ENCODE measurements at places on chromosomes 3 and 15.

- no peak for DNase-seq
- no peaks in the 10 kb centered on the region for H3K4me1 ChIP-seq
- H3K36me3 ChIP-seq, result no peaks in the 10 kb centered on the region
- no peak overlapping the region for H3K4me3 ChIP-seq
- no peaks in the 10 kb centered on the region for H3K27me3 ChIP-seq
These were observed 48.7 kb downstream of the PRICKLE2 start for GRCh38 chr3:64176461-64176996.

DNA sequence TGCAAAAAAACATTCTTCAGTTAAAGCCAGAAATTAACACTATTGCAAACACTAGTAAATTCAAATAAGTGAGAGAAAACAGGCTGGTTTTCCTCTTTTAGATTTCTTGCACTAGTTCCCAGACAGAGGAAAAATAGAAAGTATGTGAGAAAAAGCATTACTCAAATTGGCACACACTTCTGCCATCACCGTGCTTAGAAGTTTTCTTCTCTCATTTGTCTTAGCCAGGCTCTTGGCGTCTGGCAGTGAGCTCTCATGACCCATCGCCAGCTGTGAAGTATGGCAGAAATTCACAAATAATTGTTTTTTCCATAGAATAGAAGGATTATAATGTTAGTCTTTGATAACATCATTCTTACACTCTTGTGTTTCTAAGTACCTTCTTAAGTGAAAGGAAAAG lies 515.9 kb downstream of the GBE1 start:
- H3K27me3 ChIP-seq, result no peaks in the 10 kb centered on the region
- no peak for DNase-seq
- no peaks in the 10 kb centered on the region for H3K36me3 ChIP-seq
- peaks cover 3% of the 10 kb centered on the region for H3K4me1 ChIP-seq
- H3K27ac ChIP-seq, result no peak overlapping the region

DNA sequence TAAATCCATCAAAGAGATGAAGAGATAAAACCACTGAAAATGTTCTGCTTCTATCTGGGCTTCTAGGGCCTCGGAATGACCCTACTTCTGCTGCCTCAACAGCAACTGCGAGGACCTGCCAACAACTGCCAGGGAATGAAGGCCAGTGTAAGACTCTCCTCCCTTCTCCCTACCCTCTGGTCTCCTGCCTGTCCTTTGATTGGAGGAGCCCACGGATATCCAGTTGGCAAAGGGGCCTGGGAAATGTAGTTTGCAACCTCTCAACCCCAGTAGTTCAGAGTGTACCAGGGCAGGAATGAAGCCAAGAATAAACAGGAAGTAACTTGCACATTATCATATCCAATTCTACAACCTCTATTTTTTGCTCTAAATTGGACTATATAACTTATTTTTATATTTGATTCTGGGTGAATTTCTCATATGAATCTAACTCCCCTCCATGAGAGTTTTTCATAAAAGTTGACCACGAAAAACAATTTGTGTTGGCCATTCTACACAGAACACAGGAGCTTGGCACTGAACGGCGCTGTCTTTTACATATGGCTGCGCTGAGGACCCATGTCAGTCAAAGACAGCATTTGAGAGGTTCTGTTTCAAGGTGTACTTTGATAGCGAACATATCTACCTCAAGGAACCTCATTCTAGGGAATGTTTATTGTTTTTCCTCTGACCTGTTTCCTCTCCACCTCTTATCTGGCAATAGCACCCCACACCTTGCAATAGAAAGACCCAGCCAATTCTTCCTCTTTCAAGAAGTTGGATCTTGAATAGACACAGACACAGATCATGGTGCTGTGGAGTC lies 91.1 kb upstream of the RNF7 start:
- H3K4me1 ChIP-seq, result no peaks in the 10 kb centered on the region
- no peaks in the 10 kb centered on the region for H3K27me3 ChIP-seq
- H3K27ac ChIP-seq, result no peak overlapping the region
- DNase-seq, result no peak
- no peak overlapping the region for H3K4me3 ChIP-seq

DNA sequence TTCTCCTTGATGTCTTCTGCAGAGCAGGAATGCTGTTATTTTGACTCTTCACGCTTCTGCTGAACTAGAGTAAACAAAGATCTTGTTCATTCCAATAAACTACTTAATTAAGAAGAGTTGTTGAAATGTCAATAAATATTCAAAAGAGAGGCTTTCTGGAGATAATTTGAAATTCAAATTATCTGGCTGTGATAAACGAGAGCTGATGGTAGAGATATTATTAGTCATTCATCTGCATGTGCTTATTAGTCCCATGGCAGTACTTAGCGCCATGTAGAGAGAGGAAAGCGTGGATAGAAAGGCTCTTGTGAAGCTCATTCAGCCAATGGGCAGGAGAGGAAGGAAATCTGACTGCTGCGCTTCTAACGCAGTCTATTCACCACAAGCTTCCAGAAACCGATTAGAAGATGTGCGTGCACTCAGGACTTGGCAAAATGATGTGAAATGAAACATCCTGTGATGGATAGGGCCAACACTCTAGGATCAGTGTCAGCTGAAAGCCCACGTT lies 251.1 kb downstream of the GABRB3 start:
- H3K27ac ChIP-seq, result no peak overlapping the region
- H3K4me1 ChIP-seq, result no peaks in the 10 kb centered on the region
- no peaks in the 10 kb centered on the region for H3K36me3 ChIP-seq
- no peaks in the 10 kb centered on the region for H3K27me3 ChIP-seq
- DNase-seq, result no peak

GRCh38 chr3:197216169-197216860 lies 82.1 kb downstream of the DLG1 start:
- no peaks in the 10 kb centered on the region for H3K36me3 ChIP-seq
- no peaks in the 10 kb centered on the region for H3K27me3 ChIP-seq
- peaks cover 10% of the 10 kb centered on the region for H3K4me1 ChIP-seq
- no peak overlapping the region for H3K4me3 ChIP-seq
- H3K27ac ChIP-seq, result peak overlapping the region; percentile 32
- no peak for DNase-seq

DNA sequence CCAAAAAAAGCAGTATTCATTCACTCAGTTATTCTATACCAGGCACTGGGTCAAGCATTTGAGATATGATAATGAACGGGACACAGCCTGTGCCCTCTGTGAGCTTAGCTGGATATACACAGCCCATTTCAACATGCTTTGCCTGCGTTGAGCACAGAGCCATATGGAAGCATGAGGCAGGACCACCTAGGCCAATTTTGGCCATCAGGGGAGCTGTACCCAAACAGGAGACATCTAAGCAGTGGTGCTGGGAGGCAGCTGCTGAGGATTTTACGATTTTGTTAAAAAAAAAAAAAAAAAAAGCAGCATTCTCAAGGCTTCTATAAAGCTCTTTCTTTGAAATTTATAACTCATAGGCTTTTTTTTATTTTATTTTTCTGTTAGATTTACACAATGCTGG lies 87.2 kb upstream of the SLC2A2 start:
- H3K27ac ChIP-seq, result no peak overlapping the region
- peaks cover 33% of the 10 kb centered on the region for H3K36me3 ChIP-seq
- DNase-seq, result no peak

GRCh38 chr3:8539419-8539818 lies 37.8 kb downstream of the LMCD1 start:
- no peak for DNase-seq
- H3K27ac ChIP-seq, result no peak overlapping the region
- H3K4me1 ChIP-seq, result peaks cover 44% of the 10 kb centered on the region
- H3K27me3 ChIP-seq, result no peaks in the 10 kb centered on the region

DNA sequence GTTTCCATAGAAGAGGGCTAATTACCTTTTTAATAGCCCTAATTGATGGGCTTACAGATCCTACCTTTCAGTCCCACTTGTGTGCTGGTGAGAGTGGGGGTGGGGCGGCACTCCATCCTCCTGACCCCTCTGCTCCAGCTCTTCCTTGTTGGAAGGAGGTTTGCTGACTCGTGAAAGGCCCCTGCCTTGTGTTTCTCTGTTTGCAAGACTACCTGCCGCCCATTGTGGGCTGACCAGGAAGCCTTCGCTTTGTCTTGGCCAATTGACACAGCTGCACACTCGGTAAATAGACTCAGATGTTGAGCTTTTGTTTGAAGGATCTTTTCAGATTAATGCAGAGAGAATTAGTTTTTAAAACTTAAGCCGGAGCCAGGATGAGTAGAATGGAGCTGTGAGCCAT lies 197.3 kb upstream of the HES1 start:
- H3K27me3 ChIP-seq, result no peaks in the 10 kb centered on the region
- DNase-seq, result no peak
- no peak overlapping the region for H3K4me3 ChIP-seq
- H3K27ac ChIP-seq, result no peak overlapping the region
- H3K4me1 ChIP-seq, result no peaks in the 10 kb centered on the region

- DNase-seq, result no peak
- no peak overlapping the region for H3K4me3 ChIP-seq
- H3K27ac ChIP-seq, result no peak overlapping the region
These were observed 38.6 kb downstream of the TAFA4 start for GRCh38 chr3:68893600-68894239.

GRCh38 chr3:151989621-151990020 lies 116.2 kb downstream of the SUCNR1 start:
- H3K27ac ChIP-seq, result no peak overlapping the region
- H3K4me3 ChIP-seq, result no peak overlapping the region
- H3K4me1 ChIP-seq, result no peaks in the 10 kb centered on the region

- H3K4me3 ChIP-seq, result no peak overlapping the region
- no peaks in the 10 kb centered on the region for H3K4me1 ChIP-seq
- H3K36me3 ChIP-seq, result no peaks in the 10 kb centered on the region
- no peak for DNase-seq
- H3K27ac ChIP-seq, result no peak overlapping the region
- no peaks in the 10 kb centered on the region for H3K27me3 ChIP-seq
These were observed 35.7 kb upstream of the TMEM45A start for GRCh38 chr3:100456745-100457144.

DNA sequence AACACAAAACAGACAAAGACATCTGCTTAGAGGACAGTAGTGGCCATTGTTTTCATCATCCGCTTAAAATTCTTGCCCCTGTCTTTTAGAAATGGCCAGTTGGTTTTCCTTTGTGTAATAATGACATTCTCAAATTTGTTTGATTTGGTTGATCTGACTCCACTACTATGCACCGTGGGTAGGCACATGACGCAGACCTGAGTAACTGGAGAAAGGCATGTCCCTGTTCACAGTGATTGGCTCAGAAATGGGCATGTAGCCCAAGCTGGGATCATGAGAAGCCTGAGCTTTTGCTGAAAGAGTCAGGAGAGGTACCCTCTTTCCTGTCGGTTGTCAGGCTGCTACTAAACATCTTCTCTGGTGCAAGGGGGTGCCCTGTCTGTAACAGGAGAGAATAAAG lies 36.6 kb upstream of the MAGI1 start:
- DNase-seq, result no peak
- no peak overlapping the region for H3K4me3 ChIP-seq
- H3K27ac ChIP-seq, result no peak overlapping the region
- no peaks in the 10 kb centered on the region for H3K4me1 ChIP-seq

GRCh38 chr3:26237036-26237682 lies 385.4 kb upstream of the LRRC3B start:
- H3K27me3 ChIP-seq, result no peaks in the 10 kb centered on the region
- DNase-seq, result no peak
- no peak overlapping the region for H3K27ac ChIP-seq

DNA sequence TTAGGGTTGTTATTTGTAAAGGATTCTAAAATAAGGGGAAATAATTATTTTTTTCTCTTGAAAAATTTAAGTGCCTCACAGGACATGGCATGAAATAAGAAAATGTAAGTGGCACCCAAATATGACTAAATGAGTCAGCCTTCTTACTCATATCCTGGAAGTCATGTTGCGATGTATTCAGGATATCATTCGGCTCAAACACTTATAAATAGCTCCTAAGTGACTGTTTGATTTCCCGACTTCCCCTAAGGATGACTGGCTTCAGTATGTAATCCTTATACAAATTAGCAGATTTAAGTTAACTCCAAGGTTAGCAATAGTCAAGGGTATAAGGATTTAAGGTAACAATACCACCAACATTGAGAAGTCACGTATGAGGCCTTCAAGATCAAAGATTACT lies 57.3 kb upstream of the OSTN start:
- no peak overlapping the region for H3K4me3 ChIP-seq
- no peaks in the 10 kb centered on the region for H3K4me1 ChIP-seq
- H3K27ac ChIP-seq, result no peak overlapping the region
- H3K27me3 ChIP-seq, result no peaks in the 10 kb centered on the region
- no peak for DNase-seq

GRCh38 chr3:13745636-13746035 lies 134.2 kb downstream of the WNT7A start:
- no peaks in the 10 kb centered on the region for H3K4me1 ChIP-seq
- H3K36me3 ChIP-seq, result no peaks in the 10 kb centered on the region
- H3K27me3 ChIP-seq, result no peaks in the 10 kb centered on the region
- H3K27ac ChIP-seq, result no peak overlapping the region
- H3K4me3 ChIP-seq, result no peak overlapping the region
- no peak for DNase-seq

GRCh38 chr15:52039925-52040781 lies 21.1 kb downstream of the MAPK6 start:
- peaks cover 17% of the 10 kb centered on the region for H3K4me1 ChIP-seq
- DNase-seq, result no peak
- no peak overlapping the region for H3K4me3 ChIP-seq
- H3K27me3 ChIP-seq, result no peaks in the 10 kb centered on the region

DNA sequence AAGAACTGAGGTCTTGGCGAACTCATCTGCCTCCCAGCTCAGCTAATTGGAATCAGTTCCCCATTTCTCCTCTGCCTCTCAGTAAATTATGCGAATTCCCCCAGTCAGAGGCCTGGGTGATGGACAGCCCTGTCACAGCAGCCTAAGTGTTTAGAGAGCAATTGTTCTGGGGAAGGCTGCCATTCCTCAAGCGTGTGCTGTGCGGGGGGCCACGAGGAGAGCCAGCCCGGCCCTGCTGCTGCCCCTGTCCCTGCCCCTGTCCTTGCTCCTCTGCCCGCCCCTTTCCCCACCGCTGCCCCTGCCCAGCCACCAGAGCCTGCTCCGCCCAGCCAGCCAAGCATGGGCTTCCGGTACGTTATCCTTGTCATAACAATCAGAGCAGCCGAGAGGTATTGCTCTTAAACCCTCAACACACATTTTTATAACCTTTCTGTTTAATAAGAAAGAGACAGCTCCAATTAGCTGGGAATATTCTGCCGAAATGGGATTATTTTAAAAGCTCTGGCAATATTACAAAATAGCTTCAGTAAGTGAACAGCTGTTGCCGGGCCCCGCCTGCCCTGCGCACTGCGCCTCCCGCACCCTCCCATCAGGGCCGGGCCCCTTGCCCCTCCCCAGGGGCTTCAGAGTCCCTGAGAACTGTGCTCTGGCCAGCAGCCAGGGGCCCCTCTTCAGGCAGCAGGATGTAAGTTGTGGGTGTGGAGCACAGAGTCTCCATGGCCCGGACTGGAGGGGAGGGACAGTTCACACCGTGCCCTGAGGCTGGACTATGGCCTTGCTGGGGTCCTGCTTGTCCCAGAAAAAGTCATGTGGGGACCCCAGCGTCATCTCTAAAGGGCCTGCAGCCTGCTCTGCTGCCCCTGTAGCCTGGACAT lies 12.4 kb upstream of the CACNA2D2 start:
- peak overlapping the region; percentile 65 for H3K27ac ChIP-seq
- H3K27me3 ChIP-seq, result no peaks in the 10 kb centered on the region
- H3K4me1 ChIP-seq, result peaks cover 20% of the 10 kb centered on the region
- H3K4me3 ChIP-seq, result peak overlapping the region; percentile 26
- peak; percentile 88 for DNase-seq
- H3K36me3 ChIP-seq, result no peaks in the 10 kb centered on the region
